ENCODE measurements at places on chromosomes 16 and 17. TPM values are rescaled to one million over a fixed set of nuclear protein-coding genes. Genes with fewer than 3 reads are reported as not detected.

GRCh38 chr17:6509031-6509771 is 47.2 kb downstream of the PITPNM3 start:
- no peak for DNase-seq

GRCh38 chr16:70380248-70380918 is 33.7 kb downstream of the DDX19A start:
- peak; percentile 67 for DNase-seq

DNA sequence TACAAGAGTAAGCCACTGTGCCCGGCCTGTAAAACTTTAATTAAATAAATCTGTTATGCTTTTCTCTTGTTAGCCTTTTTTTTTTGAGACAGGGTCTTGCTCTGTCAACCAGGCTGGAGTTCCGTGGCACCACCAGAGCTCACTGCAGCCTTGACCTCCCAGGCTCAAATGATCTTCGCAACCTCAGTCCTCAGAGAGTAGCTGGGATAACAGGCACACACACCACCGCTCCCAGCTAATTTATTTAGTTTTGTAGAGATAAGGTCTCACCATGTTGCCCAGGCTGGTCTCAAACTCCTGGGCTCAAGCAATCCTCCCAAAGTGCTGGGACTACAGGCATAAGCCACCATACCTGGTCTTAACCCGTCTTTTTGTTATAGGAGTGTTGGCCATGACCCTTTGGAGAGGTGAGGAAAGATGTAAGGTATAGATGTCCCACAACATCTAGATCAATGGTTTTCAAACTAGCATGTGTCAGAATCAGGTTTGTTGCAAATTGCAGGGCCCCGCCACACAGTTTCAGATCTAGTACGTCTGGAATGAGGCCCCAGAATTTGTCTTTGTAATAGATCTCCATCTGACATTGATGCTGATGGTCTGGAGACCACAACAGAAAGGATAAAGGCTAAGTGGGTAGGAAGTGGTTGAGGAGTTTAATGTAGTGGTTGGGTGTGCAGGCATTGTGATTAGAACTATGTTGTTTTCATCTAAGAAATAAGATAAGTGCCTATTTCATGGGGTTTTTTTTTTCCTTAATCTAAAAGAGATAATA is 4.3 kb upstream of the GGA2 start:
- no peak for DNase-seq

DNA sequence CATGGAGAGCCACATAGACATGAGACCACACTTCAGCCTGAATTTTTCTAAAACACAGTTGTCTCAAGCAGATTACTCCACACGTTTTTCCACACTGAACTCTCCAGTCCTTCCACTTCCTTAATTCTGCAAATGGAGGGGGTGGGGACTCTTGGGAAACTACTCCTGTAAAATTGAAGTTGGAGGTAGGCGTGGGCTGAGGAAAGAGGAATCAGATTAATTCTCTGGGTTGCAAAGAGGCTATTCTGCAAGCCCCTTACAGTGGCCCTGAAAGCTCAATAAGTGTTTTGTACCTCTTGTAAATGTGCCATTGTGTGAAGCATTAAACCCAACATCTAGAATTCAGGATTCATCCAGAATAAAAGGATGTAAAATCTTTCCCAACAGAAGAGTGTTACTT is 9.6 kb downstream of the MARVELD3 start:
- DNase-seq: no peak

DNA sequence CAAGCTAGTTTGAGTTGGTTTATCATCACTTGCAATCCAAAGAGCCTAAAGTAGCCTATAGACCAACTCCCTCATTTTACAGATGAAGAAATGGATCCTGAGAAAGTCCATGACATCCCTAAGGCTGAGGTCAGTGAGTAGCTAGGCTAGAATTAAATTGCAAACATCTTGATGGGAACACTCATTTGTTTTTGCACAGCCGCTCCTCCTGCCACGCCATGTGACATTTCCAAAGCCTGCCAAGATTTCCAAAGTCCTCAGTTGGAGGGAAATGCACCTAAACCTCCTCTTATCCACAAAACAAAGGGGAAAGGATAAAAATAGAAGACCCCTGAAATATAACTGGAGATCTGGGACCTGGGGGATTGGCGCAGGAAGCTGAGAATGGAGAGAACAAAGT is 15.0 kb downstream of the TMEM92 start:
- no peak for DNase-seq

- DNase-seq: peak; percentile 84
Observed at GRCh38 chr16:87465306-87465705, 27.5 kb downstream of the ZCCHC14 start.

DNA sequence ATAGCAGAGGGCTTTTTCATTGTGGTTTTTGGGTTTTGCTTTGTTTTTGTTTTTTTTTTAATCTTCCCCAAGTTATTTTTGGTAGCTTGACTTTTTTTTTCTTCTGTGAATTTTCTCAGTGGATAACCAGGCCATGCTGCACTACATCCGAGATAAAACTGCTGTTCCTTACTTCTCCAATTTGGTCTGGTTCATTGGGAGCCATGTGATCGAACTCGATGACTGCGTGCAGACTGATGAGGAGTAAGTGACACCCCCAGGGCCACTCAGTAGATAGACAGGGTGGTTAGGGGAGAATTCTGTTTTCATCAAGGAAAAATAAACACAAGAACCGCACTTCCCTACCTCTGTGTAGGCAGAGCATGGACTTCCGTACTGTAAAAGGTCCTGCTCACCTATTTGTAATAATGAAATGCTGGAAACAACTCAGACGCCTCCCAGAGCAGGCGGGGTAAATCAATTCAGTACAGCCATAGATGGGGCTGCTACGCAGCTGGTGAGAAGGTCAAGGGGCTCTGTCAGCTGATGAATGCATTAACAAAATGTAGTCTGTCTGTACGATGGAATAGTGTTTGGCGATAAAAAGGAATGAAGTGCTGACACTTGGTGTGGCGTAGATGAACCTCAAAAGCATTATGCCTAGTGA is 28.6 kb downstream of the CLEC16A start:
- no peak for DNase-seq

- DNase-seq: no peak
Observed at GRCh38 chr16:6956511-6956910, 376.1 kb upstream of the RBFOX1 start.

DNA sequence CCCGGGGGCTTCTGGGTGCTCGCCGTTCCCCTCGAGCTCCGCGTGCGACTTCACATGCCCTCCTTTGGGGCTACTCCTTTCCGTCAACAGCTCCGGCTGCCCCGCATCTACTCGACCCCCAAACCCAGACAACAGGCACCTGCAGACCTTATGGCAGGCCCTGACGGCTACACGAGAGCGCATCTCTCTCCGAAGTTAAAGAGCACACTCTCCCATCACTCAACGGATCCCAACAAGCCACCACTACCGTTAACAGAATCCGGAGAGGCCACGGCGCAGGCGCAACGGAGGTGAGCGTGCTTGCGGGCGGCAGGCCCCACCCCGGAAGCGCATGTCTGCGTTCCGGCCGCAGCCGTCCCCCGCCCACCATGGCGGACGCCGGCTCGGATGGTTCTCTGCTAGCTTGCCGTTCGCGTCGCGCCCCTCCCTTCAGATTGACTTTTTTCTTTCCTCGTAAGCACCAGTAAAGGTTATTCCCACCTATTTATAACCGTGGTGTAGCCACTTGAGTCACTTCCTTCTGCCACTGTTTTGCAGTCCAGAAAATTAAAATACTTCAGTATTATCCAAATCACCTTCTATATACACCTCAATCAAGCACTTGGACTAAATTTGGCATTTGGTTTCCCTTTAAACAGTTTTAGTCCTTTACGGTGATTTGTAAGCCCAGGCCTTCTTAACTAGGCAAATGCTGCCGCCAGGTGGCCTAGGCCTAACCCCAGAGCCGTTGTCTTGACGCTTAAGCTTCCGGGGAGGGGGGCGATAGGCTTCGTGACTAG is at the start of gene POLG2:
TSS of gene POLG2 (minus strand) at position 269 of the 779 bp plus-strand sequence. CDS start at position 183, 86 bp downstream.
- peak; percentile 99 for DNase-seq

DNA sequence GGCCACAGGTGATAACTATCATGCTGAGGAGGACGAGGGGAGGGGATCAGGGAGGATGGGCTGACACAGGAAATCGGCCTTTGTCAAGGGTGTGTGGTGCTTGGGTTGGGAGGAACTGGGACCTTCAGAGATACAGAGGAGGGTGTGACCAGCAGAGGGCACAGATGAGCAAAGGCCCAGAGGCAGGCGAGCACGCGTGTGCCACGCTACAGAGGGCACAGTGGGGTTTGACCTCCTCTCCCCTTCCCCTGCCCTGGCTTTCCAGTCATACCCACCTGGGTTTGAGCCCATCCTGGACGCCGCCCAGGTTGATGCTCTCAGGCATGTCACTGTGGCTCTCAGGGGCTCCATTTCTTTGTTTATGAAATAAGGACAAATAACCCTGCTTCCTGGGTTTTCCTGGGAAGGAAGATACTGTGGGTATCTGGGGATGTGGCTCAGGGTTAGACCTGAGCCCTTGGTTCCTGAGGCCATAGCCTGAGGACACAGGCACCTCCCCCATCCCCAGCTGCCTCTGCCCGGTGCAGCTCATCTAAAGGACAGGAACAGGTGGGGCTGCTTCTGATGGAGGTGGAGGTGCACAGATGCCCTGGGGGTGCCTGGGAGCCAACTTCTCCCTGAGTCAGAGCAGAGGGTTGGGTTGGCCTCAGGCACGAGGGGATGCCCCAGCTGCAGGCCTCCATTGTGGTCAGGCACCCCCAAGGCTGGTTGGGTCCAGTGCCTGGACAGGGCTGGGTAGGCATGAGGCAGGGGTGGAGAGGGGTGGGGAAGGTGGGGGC is 51.8 kb downstream of the BEAN1 start:
- peak; percentile 89 for DNase-seq

- DNase-seq: no peak
Observed at GRCh38 chr17:52982331-52982730, 823.8 kb upstream of the CA10 start.

DNA sequence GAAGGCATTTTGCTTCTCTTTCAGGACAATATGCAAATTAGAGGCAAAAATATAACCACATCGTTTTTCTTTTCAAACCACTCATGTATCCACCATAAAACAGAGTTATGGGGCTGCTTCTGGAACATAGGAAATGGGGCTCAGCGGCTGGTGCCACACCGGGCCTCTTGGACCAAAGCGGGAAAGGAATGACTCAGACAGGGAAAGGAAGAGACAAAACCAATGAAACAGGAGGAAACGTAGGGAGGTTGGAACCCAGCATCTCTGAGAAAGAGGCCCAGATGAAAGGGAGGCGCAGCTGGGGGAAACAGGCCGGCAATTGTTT is 28.5 kb downstream of the CUEDC1 start:
- DNase-seq: no peak

DNA sequence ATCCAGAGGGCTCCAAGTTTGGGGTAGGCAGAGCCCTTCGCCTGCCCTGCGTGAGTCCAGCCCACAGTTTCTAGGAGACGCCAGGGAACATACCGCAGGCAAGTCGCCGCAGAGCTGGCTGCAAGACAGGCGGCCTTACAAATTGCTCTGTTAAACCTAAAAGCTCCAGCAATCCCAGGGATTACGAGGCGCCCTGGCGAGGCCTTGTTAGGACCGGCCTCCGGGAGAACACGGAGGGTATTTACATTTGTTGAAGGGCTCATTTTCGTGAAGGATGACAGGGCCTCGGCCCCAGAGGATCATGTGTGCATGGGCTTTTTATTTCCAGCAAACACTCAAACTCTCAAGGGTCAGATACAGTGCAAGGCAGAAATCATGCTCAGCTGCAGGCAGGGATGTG is 77.6 kb upstream of the FOXF1 start:
- no peak for DNase-seq

DNA sequence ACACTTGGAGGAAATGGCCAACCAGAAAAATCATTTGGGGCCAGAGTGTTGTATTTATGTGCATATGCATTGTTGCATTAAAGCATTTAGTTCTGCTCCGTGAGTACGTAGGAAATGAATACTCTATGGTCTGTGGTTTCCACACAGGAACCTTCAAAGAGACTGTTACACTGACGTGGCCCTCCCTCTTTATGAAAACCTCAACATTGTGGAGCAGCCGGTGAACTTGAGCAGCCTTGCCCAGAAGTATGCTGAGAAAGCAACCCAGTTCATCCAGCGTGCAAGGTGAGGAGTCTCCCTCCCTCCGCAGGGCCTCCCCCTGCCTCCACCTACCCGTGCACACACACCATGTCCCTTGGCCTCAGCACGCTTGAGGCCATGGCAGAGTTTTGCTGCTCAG is 65.2 kb downstream of the ARSG start:
- no peak for DNase-seq

- no peak for DNase-seq
Observed at GRCh38 chr16:88618182-88618955, 20.0 kb upstream of the IL17C start.

DNA sequence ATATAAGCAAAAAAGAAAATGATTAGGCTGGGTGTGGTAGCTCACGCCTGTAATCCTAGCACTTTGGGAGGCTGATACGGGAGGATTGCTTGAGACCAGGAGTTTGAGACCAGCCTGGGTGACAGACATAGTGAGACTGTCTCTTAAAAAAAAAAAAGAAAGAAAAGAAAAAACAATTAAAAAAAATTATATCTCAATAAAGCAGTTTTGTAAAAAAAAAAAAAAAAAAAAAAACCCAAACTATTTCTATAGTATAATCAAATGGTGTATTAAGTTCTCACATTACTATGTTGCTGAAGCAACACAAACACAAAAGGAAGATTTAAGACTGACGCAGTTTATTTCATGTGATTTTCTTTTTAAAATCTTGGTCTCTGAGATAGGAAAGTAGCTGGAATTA is 140.5 kb downstream of the TRIM37 start:
- no peak for DNase-seq

DNA sequence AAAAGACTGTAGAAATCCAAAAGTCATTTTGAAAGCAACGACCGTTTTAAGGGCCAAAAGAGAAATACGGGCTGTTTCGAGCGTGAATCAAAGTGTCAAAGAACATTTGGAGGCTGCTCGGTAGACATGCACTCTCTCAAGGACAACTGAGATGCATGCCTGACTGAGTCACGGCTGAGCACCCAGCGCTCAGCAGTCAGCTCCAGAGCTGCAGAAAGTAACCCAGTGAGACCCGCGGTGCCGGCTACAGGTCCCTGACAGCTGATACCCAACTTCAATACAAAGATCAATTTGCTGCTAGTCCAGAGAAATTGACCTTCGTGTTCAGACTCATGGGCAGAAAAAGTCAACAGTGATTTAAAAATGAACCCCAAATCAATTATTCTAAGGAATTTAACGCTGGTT is 214.9 kb downstream of the STX8 start:
- no peak for DNase-seq

GRCh38 chr16:59632276-59632855 is 898.2 kb upstream of the GOT2 start:
- DNase-seq: no peak

- DNase-seq: no peak
Observed at GRCh38 chr16:19147126-19147525, 20.9 kb upstream of the SYT17 start.

- DNase-seq: peak; percentile 99
Observed at GRCh38 chr17:44123356-44124117, at the start of gene HDAC5. Gene HDAC5 (minus strand): TSS chr17:44123641. CDS start chr17:44117515, 6,126 bp downstream.

DNA sequence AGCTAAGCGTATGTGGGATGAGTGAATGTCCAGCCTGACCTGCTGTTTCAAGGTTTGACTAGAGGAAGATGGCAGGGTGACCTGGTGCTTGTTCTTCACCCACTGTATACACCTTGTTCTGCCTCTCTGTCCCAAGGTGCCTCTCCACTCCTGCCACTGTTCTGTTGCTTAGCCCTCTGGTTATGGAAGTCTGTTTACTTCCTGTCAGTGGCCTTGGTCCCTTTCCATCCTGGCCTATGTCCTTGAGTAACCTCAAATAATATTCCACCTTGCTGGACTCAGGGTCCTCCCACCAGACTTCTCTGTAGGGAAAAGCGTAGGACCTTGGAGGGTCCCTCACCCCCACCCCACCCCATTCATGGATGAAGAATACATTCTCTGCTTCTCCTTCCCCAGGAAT is 73.2 kb upstream of the SALL1 start:
- DNase-seq: no peak

Gene ACE
- total RNA-seq: 4.8 TPM

Gene LONP2
- 61.3 TPM for total RNA-seq

Gene RNU2-1
- 5,263 TPM for total RNA-seq

Gene PRSS33
- total RNA-seq: not detected

Gene KRTAP4-6
- not detected for total RNA-seq

Gene CDIPT
- 65.8 TPM for total RNA-seq

Data from Right ventricle myocardium inferior (tissue), 1 donor.